CD4-positive, alpha-beta T cell treated with Interferon gamma for 1 hour (primary cell): ENCODE measurements at places on chromosomes 7 and 10.

GRCh38 chr7:96045919-96046318, 273.6 kb downstream of the DYNC1I1 start:
- DNase-seq: no peak

DNA sequence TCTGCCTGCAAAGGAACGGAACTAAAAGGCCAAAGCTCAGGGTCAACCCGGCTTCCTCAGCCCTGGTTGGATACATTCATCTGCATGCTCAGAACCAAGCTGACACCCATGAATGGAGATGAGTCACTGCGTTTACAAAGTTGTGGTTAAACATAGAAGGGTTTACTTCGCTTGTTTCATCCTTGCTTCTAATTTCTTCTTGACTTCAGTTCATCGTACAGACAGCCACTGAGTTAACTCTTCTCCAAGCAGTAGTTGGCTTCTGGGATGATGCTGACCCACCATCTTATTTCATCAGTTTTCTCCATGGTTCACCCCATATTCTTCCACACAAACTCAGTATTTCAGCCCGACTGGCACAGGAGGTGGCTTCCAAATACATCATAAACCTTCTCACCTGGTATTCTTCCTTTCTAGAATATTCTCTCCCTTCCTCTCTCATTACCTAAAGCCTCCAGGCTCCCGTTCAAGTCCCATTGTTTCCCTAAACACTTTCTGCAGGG, 166.3 kb upstream of the RNF32 start:
- DNase-seq: no peak

DNA sequence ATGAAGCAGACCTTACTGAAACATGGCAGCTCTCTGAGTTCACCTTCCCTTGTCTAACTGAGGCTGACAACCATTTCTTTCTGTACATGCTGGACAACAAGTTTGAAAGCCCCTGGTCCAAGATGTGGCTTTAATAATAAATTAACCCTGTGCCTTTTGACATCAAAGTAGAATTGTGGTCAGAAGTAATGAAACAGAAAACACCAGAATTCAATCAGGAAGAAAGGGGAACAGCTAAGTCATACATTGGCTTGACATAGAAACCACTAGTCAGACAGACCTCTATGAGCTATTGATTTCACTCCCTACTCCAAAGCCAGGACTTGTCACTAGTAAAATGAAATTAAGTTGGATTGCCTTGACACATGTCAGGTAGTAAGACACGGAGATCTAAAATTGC, 175.2 kb upstream of the ASAH2 start:
- DNase-seq: no peak

GRCh38 chr10:116870949-116871348, 21.6 kb downstream of the ENO4 start:
- no peak for DNase-seq

DNA sequence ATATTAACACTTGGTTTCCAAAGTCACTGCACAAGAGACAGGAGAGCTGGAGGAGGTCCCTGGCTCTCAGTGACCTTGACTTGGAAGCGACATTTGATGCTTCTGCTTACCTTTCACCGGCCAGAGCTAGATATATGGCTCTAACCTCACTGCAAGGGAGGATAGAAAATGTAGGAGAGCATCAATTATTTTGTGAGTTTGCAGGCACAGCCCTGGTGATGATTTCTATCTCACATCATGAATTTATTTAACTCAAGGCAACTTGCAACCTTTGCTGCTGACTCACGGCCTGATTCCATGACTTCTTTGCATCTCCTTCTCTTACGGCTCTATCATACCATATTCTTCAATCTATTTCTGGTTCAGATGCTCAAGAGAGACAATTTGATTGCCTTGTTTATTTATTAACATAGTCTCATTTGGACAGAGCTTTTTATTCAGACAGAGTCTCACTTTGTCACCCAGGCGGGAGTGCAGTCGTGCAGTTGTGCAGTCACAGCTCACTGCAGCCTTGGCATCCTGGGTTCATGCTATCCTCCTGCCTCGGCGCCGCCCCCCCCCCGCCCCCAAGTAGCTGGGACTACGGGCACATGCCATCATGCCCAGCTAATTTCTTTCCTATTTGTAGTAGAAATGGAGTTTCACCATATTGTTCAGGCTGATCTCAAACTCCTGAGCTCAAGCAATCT, 196.0 kb downstream of the REEP3 start:
- DNase-seq: no peak

GRCh38 chr7:154860621-154861375, 142.1 kb downstream of the PAXIP1 start:
- no peak for DNase-seq

DNA sequence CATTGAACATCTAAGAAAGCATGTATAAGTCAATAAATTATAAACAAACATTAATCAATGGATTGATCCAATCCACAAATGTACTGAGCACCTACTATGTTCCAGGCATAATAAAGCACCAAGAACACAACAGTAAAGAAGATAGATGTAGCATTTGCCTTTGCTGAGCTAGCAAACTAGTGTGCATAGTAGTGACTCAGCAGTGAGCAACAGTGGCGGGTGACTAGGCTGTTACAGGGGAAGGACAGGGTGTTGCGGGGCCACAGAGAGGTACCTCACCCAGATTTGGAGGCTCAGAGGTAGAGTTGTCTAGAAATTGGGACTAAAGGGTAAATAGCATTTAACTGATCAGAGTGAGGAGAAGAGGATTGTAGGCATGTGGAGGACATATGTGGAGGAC, 83.6 kb downstream of the NXPH1 start:
- no peak for DNase-seq

DNA sequence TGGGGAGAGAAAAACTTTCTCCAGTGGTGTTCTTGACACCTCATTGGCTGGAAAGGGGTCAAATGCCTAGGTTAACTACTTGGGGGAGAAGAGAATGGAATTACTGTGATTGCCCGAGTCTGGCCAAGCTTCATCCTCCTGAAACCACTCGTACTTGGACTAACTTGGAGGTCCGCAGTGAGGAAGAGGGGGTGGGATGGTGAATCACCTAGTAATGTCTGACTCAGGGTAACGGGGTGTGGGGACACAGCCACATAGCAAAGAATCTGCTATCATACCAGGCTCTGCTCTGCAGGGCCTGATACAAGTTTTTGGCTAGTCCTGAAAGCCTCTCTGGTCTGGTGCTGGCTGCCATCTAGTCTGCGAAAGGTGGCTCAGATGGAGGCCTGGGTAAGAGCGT, 190.9 kb downstream of the RPS24 start:
- DNase-seq: no peak

GRCh38 chr10:122052701-122053100, 63.7 kb downstream of the TACC2 start:
- DNase-seq: no peak

DNA sequence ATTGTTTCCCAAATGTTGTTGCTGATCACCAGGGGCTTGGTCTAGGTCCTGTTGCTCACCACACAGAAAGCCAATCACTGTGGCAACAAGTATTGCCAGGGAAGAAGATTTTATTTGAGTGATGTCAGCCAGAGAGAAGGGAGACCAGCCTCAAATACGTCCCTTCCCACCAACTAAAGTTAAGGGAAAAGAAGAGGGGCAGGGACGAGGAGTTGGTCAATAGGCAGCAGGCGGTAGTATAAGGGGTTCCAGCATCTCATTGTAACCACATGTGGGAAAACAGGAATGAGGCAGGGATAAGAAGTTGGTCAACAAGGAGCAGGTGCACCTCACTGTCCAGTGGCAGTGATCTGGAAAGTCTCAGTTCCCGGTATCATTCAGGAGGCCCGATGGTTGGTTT, 138.9 kb upstream of the KCNMA1 start:
- no peak for DNase-seq

- DNase-seq: no peak
These were observed 34.9 kb downstream of the INSYN2A start for GRCh38 chr10:127161482-127161881.

DNA sequence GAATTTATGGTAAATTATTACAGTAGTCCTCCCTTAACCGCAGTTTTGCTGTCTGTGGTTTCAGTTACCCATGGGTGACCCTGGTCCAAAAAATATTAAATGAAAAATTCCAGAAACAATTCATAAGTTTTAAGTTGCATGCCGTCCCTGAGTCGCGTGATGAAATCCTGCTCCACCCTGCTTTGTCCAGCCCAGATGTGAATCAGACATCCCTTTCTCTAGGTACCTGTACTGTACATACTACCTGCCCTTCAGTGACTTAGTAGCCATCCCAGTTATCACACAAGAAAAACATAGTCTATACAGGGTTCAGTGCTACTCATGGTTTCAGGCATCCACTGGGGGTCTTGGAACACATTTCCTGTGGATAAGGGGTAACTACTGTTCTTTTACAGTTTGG, 20.5 kb upstream of the RHEB start:
- no peak for DNase-seq

GRCh38 chr10:44058259-44058658, 326.6 kb downstream of the CXCL12 start:
- no peak for DNase-seq

DNA sequence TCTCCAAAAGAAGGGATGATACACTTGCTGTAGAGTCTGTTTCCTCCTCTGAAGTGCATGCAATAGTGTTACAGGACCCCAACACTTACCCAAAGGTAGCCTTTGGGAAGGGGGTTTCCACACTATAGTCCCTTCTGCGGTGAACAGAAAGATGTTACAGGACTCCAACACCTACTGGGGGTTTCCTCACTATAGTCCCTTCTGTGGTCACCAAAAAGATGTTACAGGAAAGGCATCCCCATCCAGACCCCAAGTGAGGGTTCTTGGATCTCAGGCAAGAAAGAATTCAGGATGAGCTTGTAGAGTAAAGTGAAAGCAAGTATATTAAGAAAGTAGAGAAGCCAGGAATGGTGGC, 69.2 kb upstream of the PIK3CG start:
- DNase-seq: no peak

- no peak for DNase-seq
These were observed 110.2 kb downstream of the ELAPOR2 start for GRCh38 chr7:86949052-86949778.

DNA sequence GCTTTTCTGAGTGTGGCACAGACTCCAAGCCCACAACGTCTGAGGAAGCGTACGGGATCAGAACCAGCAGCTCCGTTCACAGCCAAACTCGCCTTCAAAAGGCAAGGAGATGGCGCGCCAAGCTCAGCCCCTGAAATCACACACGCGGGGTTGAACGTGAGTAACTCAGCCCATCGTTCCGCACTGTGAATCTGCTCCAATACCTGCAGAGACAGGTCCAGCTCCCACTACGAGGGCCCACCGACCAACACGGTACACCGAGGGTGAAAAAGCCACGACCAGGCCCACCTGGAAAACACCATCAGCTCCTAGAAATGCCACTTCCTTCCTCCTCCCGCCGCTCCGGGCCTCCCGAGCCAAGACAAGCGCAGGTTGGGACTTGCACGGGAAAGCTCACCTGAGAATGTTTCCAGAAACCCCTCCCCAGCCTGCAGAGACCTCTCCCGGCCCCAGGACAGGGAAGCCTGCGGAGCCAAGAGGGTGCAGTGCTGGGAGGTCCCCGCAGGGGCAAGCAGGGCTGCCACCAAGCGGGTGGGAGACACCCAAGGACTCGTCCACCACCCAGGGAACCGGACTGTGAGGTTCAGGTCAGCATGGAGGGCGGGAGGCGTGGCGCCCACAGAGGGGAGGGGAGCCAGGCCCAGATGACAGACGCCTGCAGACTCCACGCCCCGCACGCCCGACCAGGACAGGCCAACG, 93.9 kb upstream of the PDGFA start:
- no peak for DNase-seq

- DNase-seq: no peak
These were observed 232.6 kb upstream of the AUTS2 start for GRCh38 chr7:69365651-69366192.

- DNase-seq: no peak
These were observed 57.0 kb upstream of the DNAJB6 start for GRCh38 chr7:157279741-157280215.

DNA sequence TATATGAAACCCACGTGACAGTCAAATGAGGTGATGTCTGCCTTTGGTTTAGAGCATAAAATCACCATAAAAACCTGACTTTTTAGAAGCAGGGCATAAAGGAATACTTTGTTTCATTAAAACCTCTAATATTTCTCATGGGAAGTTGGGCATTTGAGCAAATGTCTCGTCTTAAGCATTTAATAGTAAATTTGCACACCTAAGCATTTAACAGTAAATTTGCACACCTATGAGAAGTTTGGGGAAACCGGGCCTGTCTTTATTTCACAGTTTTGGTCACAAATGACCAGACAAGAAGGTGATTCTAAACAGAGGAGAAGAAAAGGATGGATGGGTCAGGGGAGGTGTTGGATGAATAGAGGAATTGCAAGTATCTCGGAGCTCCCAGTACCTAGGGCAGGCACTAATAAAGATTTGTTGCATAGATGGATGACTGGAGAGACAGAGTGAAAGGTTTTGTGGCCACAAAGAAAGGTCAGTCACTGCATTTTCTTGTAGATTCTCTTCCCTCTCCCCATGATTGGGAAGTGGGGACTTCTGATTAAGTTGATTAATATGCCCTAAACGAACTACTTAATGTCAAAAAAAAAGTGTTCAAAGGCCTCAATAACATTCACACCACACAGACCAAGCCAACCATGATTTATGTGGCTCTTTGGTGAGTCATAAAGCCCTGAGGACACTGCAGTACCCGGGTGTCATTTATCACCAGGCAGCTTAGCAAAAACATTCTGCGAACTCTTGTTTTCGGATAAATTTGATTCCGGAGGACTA, 158.2 kb downstream of the SPAG6 start:
- no peak for DNase-seq

- DNase-seq: no peak
These were observed 606 bp upstream of the RABGEF1 start for GRCh38 chr7:66739953-66740301.

DNA sequence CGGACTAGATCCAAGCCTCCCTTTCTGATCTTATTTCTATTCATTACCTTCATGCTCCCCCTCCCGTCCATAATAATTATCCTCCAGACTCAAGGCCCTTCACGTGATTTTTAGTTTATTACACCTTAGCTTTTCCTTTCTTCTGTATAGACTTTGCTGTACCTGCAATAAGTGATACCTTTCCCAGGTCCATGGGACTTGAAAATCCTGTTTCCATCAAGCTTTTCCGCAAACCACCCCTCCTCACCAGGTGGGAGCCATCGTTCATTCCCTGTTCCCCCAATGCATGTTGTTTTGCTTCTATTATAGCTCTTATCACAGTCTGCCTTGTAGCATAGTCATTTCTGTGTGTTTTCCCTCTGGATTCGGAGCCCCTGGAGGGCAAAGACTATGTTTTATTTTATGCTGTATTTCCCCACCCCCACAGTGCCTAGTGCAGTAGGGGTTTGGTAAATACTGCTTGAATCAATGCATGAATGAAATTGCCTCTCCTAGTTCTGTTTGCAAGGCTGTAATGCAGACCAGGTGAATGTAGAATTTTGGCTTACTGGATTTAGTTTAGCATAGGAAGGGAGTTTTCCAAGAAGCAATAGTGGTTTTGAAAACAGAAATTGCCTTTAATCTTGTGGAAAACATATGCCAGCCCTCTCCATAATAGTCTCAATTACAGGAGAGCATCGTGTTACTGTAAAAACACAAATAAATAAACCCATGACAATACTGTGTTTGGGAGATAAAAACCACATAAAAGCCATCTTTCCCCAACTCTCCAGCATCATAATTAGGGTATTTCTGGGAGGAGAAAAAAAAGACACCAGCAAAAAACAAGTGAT, 213.4 kb downstream of the AUTS2 start:
- DNase-seq: no peak

GRCh38 chr7:65975814-65976445, 6.1 kb downstream of the GUSB start:
- DNase-seq: no peak
